ENCODE measurements at places on chromosomes 11 and 22. TPM values are rescaled to one million over a fixed set of nuclear protein-coding genes. Genes with fewer than 3 reads are reported as not detected.

Gene PRG3
- total RNA-seq: not detected

Gene POU2AF3
- total RNA-seq: 0.53 TPM

Gene OR51I1
- not detected for total RNA-seq

Gene CNGA4
- not detected for total RNA-seq

Gene SLC22A12
- total RNA-seq: not detected

Gene ART1
- not detected for total RNA-seq

Gene CASP12
- total RNA-seq: not detected

Gene GP1BB
- total RNA-seq: 1.3 TPM

Gene GPHA2
- not detected for total RNA-seq

Gene RAD9A
- 26.5 TPM for total RNA-seq

Gene BID
- 50.2 TPM for total RNA-seq

Gene APBB1
- 16.0 TPM for total RNA-seq

Gene ZFTA
- total RNA-seq: 7.3 TPM

Gene TMEM109
- total RNA-seq: 131 TPM

Gene VEGFB
- 42.7 TPM for total RNA-seq

Gene PRG2
- not detected for total RNA-seq

Gene MPPED2
- not detected for total RNA-seq

Gene LRRN4CL
- 0.07 TPM for total RNA-seq

Gene OR5D16
- not detected for total RNA-seq

Gene FOSL1
- 202 TPM for total RNA-seq

Gene SAA1
- 0.63 TPM for total RNA-seq

Gene DDIAS
- 7.6 TPM for total RNA-seq

Gene MMP1
- total RNA-seq: 0.71 TPM

Gene XKR3
- total RNA-seq: not detected

Gene KCNQ1
- total RNA-seq: 0.19 TPM

Data from A549 treated with RU486 at 1 μM for 4 hours (cell line).